Sigmoid colon (tissue), 7 donors: ENCODE measurements at places on chromosomes 11 and 22. TPM values are rescaled to one million over a fixed set of nuclear protein-coding genes. Genes with fewer than 3 reads are reported as not detected.

- no peak for DNase-seq
- H3K4me1 ChIP-seq, result no peaks in the 10 kb centered on the region
- H3K4me3 ChIP-seq, result no peak overlapping the region
- no peaks in the 10 kb centered on the region for H3K36me3 ChIP-seq
- H3K27me3 ChIP-seq, result no peaks in the 10 kb centered on the region
- no peak overlapping the region for H3K27ac ChIP-seq
These were observed 39.3 kb upstream of the ZC3H12C start for GRCh38 chr11:110053848-110054414.

- no peak overlapping the region for H3K4me3 ChIP-seq
- H3K27ac ChIP-seq, result no peak overlapping the region
- no peaks in the 10 kb centered on the region for H3K36me3 ChIP-seq
- DNase-seq, result no peak
These were observed 547.4 kb downstream of the NTM start for GRCh38 chr11:131917634-131918384.

GRCh38 chr11:61328351-61328750 lies 4.6 kb downstream of the DDB1 start:
- peaks cover 22% of the 10 kb centered on the region for H3K4me1 ChIP-seq
- H3K27me3 ChIP-seq, result no peaks in the 10 kb centered on the region
- DNase-seq, result no peak
- H3K27ac ChIP-seq, result no peak overlapping the region
- H3K4me3 ChIP-seq, result no peak overlapping the region
- H3K36me3 ChIP-seq, result peaks cover 58% of the 10 kb centered on the region

GRCh38 chr11:10322830-10323792 lies 18.2 kb downstream of the ADM start:
- DNase-seq, result peak; percentile 85
- H3K36me3 ChIP-seq, result no peaks in the 10 kb centered on the region
- peaks cover 88% of the 10 kb centered on the region for H3K4me1 ChIP-seq
- no peak overlapping the region for H3K4me3 ChIP-seq

DNA sequence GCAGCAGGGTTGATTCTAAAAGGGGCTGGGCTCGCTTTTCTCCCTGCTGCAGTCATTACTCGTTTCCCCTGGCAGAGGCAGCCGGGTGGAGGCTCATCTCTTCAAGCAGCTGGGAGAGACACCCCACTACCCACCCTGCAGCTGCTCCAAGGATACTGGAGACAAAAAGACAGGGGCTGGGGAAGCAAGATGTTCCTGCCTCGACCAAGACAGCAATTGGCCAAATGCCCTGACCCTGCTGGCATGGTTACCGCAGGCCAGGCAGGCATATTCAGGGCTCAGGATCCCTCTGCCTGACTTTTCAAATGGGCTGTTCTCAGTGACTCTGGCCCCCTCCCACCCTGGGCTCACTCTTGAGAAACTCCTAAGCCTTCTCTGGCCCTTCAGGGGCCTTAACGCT lies 6.8 kb upstream of the RGL4 start:
- no peak overlapping the region for H3K27ac ChIP-seq
- no peak overlapping the region for H3K4me3 ChIP-seq
- DNase-seq, result no peak
- peaks cover 8% of the 10 kb centered on the region for H3K36me3 ChIP-seq
- no peaks in the 10 kb centered on the region for H3K27me3 ChIP-seq

DNA sequence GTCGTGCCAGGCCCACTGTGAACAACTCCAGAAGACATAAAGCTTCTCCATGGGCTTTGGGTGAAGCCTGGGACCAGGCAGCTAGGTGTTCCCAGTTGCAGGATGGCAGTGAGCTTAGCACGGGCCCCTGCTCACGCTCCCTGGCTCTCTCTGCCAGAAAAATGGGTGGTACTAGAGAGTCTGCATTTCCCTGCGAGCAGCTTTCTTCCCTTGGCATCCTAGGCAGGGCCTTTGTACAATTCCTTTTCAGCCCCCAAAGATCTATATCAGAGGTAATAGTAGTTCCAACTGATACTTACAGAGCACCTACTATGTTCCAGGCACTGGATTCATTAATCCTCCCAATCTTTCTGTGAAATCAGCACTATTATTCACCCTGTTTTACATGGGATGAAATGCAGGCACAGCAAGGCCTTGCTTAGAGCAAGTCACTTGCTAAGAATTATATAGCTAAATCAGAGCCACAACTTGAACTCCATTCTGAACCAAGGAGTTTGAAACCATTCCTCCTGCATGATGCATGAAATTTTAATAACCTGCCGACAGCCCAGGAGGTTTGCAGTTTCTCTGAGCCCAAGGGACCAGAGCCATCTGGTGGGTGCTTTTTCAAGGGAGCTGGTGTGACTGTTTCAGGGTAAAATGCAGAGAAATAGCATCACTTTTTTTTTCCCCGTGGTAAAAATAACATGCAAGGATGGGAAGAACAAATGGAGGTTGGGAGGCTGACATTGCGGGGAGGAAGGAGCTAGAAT lies 22.7 kb downstream of the NAV2 start:
- no peaks in the 10 kb centered on the region for H3K27me3 ChIP-seq
- H3K36me3 ChIP-seq, result no peaks in the 10 kb centered on the region
- DNase-seq, result no peak
- peak overlapping the region; percentile 76 for H3K27ac ChIP-seq
- no peak overlapping the region for H3K4me3 ChIP-seq

DNA sequence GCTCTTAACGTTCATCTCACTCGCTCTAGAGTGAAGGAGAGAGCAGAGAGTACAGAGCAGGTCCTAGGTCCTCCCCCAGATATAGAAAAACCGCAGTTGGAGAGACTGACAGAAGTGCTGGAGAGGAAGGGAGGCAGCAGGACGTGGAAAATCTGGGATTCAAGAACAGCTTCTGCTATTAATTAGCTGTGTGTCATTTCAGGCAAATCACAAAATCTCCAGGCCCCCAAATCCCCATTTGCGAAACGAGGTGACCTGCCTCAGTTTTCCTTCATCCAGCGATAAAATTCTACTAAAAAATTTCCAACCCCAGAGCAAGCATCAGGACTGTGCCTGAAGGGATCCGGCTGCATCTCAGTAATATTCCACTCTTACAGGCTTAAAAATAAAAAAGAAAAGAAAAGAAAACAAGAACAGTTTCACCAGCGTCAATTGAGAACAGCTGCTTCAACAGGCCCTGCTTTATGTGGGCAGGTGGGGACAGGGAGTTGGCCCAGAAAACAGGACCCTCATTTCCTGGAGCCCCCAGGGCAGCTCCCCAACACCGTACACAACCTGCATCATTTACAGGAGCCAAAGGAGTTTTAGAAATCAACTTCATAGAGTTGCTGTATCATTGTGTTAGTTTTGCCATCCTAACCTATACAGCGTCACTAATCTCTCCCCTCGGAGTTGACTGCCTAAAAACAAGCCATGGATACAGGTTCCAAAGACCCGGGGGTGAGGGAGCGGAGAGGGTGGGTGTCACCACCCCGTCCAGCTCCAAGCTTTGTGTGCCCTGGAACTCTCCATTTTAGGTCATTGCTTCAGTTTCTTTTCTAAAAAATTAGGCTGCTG lies 2.3 kb upstream of the MALAT1 start:
- no peaks in the 10 kb centered on the region for H3K27me3 ChIP-seq
- H3K27ac ChIP-seq, result peak overlapping the region; percentile 96
- peak; percentile 76 for DNase-seq
- H3K4me3 ChIP-seq, result peak overlapping the region; percentile 16
- H3K36me3 ChIP-seq, result peaks cover 5% of the 10 kb centered on the region

The MUC2 gene
- not detected for total RNA-seq
